ACHN (cell line): ENCODE measurements at places on chromosomes 12 and 14.

- DNase-seq, result no peak
Observed at GRCh38 chr12:43407816-43408645, 144.0 kb downstream of the ADAMTS20 start.

DNA sequence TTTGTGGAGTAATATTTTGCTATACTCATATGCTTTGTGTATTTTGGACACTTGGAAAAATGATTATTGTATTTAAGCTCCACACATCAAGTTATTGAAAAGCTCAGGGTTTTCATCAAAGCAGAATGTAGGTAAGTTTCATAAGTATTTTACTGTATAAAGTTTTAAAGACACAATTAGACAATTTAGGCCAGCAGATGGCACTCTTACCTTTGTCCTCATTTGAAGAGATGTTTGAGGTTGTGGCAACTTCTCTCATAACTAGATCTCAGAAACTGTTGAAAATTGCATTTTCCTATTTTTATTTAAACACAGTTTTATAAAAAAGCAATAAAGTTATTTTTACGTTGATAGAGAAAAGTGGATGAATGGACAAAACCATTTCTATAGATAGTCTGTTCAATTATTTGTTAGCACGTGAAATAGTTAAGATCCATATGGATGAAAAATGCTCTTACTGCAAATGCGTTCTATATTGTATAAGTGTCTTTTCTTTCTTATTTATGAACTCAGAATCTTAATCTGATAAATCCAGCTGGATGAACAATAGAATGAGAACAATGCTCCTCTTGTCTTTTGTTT lies 300.0 kb downstream of the AEBP2 start:
- peak; percentile 67 for DNase-seq

- DNase-seq, result no peak
Observed at GRCh38 chr12:2384029-2384386, 331.2 kb downstream of the CACNA1C start.

DNA sequence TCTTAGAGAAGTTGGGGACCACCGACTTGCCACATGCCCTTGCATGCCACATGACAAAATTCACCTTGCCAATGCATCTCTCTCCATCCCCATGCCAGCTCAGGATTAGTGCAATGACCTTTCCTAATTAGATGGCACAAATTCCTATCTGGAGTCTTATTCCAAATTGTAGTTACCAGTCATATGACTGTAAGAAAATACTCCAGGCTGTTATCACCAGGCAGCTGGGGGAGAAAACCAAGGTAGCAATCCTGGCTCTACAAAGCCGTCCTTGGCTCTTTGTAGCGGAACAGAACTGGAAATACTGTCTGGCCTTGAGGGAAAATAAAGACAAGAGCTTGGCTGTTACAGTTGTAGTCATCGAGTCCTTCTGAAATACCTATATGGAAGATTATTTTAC lies 208.5 kb upstream of the DIO2 start:
- no peak for DNase-seq

DNA sequence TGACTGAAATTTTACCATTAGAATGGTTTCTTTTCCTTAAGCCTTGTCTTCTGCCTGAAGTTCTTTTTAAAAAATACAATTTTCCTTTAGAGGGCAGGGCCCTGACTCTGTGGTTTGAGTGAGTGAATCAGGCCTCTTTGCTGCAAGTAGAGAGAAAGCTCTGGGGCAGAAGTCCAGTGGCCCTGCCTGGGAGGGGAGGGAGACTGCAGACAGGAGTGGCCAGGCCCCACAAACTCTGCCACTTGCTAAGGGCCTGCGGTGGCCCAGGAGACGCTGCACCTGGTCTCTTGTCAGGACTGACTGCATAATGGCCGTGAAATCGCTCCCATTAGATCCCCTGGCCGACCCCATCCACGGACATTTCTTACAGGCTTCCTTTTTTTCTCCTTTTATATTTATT lies 25.5 kb downstream of the TSPAN11 start:
- no peak for DNase-seq

DNA sequence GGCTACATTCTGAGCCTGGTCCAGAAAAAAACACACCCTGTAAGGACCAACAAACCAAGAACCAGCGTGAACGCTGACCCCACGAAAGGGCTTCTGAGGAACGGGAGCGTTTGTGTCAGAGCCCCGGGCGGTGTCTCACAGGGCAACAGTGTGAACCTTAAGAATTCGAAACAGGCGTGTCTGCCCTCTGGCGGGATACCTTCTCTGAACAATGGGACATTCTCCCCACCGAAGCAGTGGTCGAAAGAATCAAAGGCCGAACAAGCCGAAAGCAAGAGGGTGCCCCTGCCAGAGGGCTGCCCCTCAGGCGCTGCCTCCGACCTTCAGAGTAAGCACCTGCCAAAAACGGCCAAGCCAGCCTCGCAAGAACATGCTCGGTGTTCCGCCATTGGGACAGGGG lies 7.9 kb downstream of the DACT1 start:
- DNase-seq, result no peak

DNA sequence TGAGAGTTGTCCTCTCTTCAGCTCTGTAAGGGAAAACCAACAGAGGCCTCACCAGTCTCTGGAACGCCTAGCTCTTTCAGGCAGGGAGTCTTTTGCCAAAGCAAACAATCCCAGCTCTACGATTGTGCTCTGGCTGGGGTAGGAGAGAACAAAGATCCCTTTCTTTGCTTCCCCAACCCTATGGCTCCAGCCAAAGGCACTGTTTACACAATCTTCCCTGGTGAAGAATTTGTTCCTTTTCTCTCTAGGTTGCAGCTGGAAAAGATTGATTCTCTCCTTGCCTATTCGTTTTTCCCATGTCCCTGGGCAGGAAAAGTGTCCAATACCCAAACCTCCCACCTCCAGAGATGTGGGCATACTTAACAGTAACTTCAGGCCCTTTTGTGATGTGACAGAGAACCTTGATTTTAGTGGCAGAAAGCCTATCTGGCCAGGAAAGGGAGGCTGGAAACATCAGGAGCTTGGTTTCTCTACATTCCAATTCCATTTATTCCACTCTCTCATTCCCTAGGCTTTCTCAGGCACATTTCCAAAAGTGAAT lies 16.8 kb downstream of the ATP5MC2 start:
- no peak for DNase-seq

GRCh38 chr12:67306712-67307111 lies 37.6 kb downstream of the CAND1 start:
- DNase-seq, result no peak

- DNase-seq, result no peak
Observed at GRCh38 chr14:85342858-85343607, 186.9 kb upstream of the FLRT2 start.

DNA sequence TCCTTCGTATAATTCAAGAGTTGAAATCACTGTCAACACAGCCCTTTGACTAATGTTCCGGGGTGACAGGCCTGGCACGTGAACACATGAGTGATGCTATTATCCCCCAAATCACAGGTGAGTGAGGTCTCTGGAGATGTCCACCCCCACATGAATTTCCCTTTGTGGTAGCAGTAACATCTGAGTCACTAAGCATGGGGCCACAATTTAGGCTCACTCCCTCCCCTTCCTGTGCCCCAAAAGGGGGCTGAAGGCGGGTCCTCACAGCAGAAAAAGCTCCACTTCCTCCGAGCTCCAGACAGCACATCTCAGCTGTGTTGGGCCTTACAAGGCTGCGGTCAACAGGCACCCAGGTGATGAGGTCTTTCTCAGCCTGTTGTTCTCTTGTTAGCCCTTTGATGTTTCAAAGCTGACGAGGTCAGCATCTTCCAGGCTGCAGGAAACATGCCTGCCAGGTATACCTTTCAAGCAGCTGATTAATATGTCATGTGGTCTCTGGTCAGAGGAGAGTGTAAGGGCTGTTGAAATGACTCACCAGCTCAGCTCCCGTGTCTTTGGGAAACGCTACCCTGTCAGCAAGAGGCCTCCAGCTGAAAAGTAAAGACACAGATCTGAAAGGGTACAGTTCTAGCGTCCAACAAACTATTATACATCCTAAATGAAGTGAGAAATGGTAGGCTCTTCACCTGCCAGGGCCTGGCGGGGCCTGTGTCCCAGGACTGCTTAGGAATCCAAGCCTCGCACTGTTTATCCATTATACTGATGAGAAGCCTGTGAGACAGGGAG lies 107.3 kb downstream of the ZFP36L1 start:
- DNase-seq, result peak; percentile 46

DNA sequence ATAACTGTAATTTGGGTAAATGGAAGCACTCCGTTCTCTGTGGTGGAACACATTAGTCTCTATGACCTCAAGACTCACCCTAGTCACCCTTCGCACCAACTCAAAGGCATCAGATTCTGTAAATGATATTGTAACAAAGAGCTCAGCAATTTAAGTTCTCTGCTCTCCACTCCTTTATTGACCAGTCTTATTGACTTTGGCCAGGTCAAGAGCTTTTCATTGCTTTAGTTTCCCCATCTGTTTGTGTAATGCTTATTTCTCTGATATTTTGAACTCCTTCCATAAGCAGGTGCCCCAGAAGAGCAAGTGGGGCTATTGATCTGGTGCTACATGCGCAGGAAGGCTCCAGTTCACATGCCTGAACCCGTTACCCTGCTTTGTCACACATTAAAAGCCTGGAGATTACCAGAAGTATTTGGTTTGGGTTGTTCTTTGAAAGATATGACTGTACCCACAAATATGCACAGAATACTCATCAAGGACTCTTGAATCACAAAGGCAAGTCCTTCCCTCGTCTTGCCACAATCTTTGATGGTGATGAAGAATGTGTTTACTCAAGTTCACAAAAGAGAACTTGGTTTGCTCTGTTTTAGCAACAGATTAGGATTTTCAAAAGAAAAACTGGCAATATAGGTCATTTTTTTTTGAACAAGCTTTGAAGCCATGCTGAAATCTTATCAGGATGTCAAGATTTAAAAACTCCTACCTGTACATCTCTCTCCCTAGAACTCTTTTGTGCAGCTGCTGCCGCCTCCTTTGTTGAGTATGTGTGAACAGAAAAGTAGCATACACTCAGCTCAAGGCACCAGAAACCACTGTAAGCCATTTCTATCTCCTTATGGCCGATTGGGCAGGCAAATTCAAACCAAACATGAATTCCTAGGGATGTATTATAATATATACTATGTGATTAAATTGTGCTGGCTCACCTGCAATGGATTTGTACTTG lies 193.9 kb downstream of the BCAT1 start:
- DNase-seq, result peak; percentile 82

DNA sequence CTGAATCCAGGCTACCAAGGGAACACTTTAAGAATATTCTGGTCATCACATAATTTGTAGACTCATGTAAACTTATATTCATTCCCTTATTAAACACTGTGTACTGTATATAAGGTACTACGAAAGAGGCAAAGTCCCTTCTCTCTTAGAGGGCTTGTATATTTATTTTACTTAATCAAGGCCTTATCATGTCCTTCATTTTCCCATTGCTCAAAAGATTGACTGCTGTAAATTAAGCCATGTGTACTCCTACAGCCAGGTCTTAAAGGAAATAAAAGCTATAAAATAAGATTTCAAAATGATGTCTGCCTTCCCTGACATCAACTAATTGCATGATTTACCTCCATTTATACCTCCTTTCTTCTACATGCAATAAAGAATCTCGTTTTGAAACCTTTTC lies 5.0 kb downstream of the DENND5B start:
- no peak for DNase-seq

- no peak for DNase-seq
Observed at GRCh38 chr12:5040368-5040767, 3.3 kb upstream of the KCNA5 start.

GRCh38 chr14:24659916-24660570 lies 26.1 kb upstream of the GZMB start:
- DNase-seq, result no peak

DNA sequence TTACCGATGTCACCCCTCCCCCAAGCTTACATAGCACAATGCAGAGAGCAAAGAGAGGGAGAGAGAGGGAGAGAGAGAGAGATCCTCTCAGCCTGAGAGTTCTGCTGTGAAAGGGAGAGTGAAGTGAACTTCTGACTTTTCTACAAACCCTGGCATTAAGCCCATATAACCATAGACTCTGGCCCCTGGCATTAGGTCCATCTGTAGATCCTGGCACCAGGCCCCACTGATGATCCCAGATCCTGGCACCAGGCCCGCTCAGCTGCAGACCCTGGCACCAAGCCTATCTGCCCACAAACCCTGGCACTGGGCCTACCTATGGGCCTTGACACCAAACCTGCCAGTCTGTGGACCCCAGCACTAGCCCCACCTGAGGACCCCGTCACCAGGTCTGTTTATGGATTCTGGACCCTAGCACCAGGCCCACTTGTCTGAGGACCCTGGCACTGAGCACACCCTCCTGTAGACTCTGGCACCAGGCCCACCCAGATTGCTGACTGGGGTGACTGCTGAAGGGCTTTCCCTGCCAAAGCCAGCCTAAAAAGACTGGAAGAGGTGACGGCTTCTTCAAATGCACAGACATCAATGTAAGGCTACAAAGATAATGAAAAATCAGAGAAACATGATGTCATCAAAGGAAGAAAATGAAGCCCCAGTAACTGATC lies 14.5 kb upstream of the KRT83 start:
- DNase-seq, result no peak

DNA sequence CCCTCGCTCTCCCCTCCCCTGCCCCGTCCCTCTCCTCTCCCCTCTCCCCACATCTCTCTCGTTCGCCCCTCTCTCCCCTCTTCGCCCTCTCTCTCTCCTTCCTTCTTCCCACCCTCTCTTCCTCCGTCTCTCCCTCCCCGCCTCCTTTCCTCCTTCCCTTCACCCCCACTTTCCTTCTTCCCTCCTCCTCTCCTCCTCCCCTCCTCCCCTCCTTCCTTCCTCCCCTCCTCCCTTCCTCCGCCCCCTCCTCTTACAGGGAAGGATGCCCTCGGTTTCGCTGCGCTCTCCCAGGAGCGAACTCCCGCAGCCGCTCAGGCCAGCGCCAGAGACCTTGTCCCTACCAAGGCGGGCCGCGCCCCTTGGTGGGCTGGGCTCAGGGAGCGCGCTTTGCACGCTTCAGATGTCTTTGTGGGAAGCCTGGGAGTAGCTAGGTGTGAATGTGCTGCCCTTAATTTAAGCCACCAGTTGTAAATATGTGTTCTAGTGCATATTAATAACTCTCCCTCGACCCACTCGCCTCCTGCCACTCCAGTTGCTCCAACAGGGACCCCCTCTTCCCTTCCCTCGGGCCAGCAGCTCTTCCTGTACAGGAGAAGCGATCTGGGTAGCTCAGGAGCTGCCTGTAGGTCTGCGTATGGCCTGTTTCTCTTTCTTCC lies 13.3 kb upstream of the MAP3K9 start:
- DNase-seq, result peak; percentile 44

GRCh38 chr12:84701041-84701440 lies 211.6 kb downstream of the SLC6A15 start:
- DNase-seq, result no peak

GRCh38 chr12:16531621-16532020 lies 74.3 kb downstream of the LMO3 start:
- no peak for DNase-seq

- DNase-seq, result no peak
Observed at GRCh38 chr14:31895206-31895605, 181.9 kb upstream of the ARHGAP5 start.

- DNase-seq, result no peak
Observed at GRCh38 chr14:100042286-100042685, 22.9 kb upstream of the EVL start.
